Body of pancreas (tissue), 4 donors: ENCODE measurements at places on chromosomes 3 and 15. TPM values are rescaled to one million over a fixed set of nuclear protein-coding genes. Genes with fewer than 3 reads are reported as not detected.

The TGM4 gene
- not detected for total RNA-seq

The CLDN11 gene
- total RNA-seq = 3.9 TPM

DNA sequence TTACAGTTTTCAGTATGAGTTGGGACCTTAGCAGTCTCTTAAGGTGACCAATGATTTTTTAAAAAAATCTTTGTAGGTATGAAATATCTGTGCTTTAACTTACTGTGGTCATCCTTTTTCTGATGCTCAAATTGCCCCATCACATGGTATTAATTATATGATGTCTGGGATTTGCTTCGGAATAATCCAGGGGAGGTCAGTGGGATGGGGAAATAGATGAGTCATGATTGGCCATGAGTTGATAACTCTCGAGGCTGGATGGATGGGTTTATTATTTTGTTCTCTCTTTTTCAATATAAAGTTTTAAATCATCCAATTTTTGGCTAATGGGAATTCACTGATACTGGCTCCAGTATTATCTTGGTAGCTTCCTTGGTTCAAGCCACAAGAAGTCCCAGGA is 370.3 kb upstream of the TPM1 start:
- H3K27me3 ChIP-seq = no peaks in the 10 kb centered on the region
- H3K4me1 ChIP-seq = no peaks in the 10 kb centered on the region
- no peak overlapping the region for H3K4me3 ChIP-seq
- no peaks in the 10 kb centered on the region for H3K36me3 ChIP-seq
- DNase-seq = no peak
- no peak overlapping the region for H3K27ac ChIP-seq

- H3K27me3 ChIP-seq = no peaks in the 10 kb centered on the region
- H3K27ac ChIP-seq = no peak overlapping the region
- H3K4me1 ChIP-seq = no peaks in the 10 kb centered on the region
- no peak overlapping the region for H3K4me3 ChIP-seq
- no peak for DNase-seq
Measured at GRCh38 chr3:35992041-35992440, 352.7 kb downstream of the ARPP21 start.

DNA sequence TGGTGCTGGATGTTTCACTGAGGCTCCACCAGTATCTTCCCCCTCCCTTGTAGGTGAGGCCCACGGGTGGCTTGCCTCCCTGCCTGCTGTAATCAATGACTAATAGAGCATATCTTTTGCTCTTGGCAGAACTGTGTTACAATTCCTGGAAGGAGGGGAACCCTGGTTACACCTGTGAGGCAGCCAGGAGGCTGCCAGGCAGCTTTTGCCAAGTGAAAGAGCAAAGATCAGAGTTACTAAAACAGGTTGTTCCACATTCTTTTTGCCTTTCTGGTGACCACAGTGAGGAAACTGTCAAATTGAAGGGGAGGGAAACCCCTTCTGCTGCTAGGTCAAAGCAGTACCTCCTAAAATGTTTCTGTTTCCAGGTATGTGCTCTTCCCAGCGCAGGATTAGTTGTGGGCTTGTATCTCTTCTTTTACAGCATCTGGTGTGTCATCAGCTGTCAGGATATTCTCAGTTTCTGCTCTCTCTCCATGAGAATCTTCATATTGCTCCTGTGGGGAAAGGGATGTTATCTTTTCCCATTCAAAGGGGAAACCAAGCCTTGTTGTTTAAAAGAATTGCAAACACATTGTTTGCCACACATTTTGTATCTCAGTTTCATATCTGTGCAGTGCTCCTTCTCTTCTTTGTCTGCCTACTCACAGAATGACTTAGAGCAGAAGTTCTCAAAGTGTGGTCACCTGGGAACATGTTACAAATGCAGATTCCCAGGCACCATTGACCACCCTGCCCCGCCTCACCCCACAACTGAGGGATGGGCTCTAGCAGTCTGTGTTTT is 137.4 kb upstream of the UMPS start:
- H3K4me1 ChIP-seq = peaks cover 60% of the 10 kb centered on the region
- H3K27me3 ChIP-seq = no peaks in the 10 kb centered on the region
- H3K36me3 ChIP-seq = no peaks in the 10 kb centered on the region
- H3K27ac ChIP-seq = peak overlapping the region; percentile 84
- DNase-seq = peak; percentile 93

GRCh38 chr3:110887176-110887575 is 184.4 kb upstream of the NECTIN3 start:
- H3K4me1 ChIP-seq = no peaks in the 10 kb centered on the region
- no peak overlapping the region for H3K27ac ChIP-seq
- H3K27me3 ChIP-seq = no peaks in the 10 kb centered on the region
- DNase-seq = no peak
- H3K4me3 ChIP-seq = no peak overlapping the region
